ENCODE measurements at places on chromosomes 6 and 20.

DNA sequence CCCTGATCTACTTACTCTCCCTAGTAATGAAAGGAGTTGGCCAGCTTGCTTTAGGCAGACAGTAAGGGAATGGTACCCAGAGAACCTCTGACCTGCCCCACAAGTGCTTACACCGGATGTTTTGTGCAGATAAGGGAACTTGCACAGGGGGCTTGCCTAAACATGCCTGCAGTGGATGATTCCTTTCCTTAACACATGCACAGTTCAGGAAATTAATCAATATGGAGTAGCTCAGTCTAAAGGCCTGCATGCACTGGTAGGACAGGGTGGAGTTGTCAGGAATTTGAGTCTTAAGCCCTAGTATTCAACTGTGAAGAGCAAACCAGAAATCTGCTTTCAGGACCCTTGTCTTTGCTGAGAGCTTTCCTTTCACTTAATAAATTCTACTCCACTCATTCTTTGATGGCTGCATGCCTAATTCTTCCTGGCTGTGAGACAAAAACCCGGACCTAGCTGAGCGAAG is 3.9 kb upstream of the TRIM38 start:
- DNase-seq, result no peak

DNA sequence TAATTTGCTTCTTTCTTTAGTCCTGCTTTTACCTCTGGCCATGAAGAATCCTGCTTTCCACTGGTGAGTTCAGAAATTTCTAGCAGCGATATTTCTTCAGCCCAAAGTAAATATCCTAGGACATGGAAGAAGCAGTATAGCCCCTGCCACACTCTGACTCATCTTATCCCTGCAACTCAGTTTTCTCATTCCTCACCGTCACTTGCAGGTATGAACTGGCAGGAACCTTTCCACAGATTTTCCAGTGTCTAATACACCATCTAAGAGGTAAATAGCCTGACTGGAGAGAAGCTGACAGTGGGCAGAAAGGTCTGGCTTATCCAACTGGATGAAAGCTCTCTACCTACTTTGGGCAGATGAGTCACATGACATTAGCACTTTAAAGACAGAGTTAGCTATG is 816.7 kb upstream of the FLRT3 start:
- no peak for DNase-seq

DNA sequence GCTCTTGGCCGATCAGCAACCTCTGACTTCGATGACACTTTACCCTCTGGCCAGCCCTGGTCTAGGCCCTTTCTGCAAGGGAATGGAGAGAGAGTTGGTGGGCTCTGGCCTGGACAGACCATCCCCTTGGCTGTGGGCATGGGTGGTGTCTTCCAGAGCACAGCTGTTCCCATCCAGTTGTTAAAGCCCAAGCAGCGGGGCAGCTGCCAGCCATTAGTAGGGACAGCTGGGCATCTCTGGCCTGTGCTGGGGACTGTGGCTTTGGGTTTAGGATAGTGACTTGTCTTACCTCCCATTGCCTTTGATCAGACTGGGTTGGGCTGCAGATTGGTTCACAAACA is 2.8 kb downstream of the CDC25B start:
- DNase-seq, result no peak

GRCh38 chr20:48197066-48197465 is 411.8 kb upstream of the SULF2 start:
- peak; percentile 63 for DNase-seq

- no peak for DNase-seq
Observed at GRCh38 chr6:33834401-33835392, 30.9 kb upstream of the MLN start.

- DNase-seq, result peak; percentile 58
Observed at GRCh38 chr6:167244064-167244960, 46.8 kb upstream of the UNC93A start.

GRCh38 chr20:53934421-53935343 is 135.7 kb downstream of the BCAS1 start:
- DNase-seq, result no peak

- peak; percentile 51 for DNase-seq
Observed at GRCh38 chr6:168318579-168319278, 848 bp downstream of the DACT2 start.

GRCh38 chr6:161850562-161850961 is 576.7 kb upstream of the AGPAT4 start:
- DNase-seq, result no peak

DNA sequence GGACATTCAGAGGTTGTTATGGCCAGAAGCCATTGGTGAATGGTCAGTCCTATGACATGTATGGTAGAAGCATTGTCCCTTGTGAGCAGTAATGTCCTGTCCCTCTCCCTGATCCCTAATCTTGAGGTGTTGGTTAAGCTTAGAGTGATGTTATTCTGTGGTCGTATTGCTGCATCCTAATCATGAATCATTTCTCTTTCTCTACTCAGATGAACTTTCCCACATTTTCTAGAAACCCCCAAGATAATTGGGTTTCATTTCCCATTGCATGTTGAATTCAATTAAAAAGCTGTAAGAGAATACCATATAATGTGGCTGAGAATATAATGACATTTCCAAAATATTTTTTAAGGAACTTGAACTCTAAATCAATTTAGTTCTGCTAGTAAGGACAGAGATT is 175.1 kb downstream of the PLCB4 start:
- DNase-seq, result no peak

- peak; percentile 3 for DNase-seq
Observed at GRCh38 chr6:51049983-51050877, 231.6 kb downstream of the TFAP2B start.

DNA sequence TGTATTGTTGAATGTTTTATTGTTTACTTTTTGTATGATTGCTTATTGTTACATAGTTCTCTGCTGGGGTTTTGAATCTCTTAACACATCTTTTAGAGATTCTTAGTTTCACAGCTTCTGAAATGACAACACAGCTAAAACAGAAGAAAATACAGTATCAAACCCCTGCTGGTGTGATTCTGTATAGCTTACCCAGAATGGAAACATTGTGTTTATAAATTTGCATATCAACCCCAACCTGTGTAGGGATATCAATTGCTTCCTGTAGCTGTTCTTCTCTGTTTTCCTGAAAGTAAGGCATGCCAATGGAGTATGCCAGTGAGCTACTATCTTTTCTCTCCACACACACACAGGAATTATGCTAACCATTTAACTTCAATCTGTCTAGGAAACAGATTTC is 64.3 kb upstream of the ID4 start:
- DNase-seq, result no peak

GRCh38 chr20:3751305-3751674 is 16.3 kb downstream of the ADISSP start:
- DNase-seq, result no peak

- DNase-seq, result no peak
Observed at GRCh38 chr6:16630026-16630643, 131.1 kb downstream of the ATXN1 start.

DNA sequence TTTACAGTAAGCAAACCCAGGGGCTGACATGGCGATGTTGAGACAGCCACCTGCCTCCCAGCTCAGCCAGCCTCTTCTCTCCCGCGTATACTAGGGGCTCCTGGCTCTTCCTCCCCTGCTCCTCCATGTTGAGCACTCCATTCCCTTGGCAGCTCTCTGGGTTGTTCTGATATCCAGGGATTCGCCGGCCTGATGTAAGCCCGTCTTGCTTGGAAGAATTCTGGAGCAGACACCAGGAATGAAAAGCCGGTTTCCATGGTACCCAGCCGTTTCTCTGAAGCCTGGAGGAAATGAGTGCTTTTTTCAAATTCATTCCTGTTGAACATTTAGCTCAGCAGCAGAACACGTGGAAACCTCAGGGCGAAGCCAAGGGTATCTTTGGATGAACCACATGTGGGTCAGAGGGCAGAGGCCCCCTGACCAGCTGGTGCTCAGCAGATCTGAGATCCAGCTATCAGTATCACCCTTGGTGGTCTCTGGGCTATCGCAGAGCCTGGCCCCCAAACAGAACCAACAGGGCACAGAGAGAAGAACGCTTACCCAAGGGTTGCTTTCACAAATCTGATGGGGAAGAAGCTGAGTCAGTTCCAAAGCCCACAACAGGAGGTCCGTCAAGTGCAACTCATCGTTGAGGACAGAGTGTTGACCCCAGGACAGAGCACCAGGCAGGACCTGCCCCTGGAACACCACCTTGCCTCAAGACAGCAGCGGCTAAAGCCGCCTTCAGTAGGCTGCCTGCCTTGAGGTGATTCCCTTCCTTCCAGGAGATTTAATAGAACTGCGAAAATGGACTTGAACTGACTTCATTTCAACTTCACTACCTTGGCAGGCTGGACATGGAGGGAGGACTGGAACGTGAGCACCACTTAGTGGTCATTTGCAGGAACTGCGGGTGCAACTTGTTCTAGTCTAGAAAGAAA is 96.1 kb upstream of the RIN2 start:
- DNase-seq, result peak; percentile 83

- DNase-seq, result peak; percentile 85
Observed at GRCh38 chr6:5998711-5999687, 7.7 kb downstream of the NRN1 start.

- DNase-seq, result no peak
Observed at GRCh38 chr6:83062225-83062624, 3.4 kb downstream of the UBE3D start.

DNA sequence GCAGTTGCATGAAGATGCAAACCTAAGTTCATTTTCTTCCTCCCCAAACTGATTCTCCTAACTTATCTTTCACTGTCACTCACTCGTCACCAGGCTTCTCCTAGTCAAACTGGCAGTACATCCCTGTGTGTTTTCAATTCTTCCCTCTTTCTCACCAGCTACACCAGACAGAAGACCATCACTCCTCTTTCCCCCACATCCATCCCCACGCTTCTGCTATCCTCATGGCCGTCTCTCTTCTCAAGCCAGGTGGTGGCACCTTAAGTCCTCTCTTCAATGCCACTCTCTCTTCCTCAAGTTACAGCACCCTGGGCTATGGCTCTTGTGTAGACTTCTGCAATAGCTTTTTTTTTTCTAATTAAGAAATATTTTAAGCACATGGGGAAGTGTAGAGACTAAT is 14.4 kb upstream of the TREM2 start:
- no peak for DNase-seq

DNA sequence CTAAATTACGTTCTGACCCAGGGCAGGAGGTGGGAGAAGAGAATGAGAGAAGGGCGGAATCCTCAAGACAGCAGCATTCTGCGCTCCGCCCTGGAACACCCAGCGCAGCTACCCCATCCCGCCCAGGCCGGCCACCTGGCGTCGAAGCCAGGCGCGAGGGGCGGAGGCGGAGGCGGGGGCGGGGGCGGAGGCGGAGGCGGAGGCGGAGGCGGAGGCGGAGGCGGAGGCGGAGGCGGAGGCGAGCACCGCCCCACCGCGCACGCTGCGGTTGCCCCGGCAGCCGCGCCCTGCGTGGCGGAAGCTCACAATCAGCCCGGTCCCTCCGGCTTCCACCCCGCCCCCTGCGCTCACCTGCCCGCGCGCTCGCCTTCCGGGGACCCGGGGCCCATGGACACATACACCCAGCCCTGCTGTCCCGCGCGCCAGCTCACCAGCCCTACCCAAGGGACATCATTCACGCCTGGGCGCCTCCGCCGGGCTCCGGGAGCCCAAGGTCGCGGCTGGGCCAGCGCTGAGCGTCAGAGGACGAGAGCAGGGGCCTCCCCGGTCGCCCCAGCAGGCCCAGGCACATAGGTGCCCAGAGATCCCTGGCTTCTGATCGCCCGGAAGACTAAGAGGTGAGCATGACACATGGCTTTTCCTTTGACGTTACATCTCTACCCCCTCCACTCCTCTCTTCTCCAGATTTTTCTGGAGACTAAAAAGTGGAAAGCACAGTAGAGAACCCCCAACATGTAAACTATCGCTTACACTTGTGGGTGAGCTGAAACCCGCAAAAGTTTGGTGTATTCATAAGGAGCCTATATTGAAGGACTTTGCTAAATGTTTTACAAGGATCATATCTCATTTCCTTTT is at the start of gene ANKEF1:
Gene ANKEF1 (plus strand): TSS at position 271 of the 855 bp plus-strand sequence. CDS start 3,315 bp downstream, outside the sequence.
- peak; percentile 88 for DNase-seq

GRCh38 chr6:108748055-108748454 is 100.2 kb upstream of the ARMC2 start:
- DNase-seq, result no peak

- no peak for DNase-seq
Observed at GRCh38 chr6:89596056-89596455, 42.5 kb downstream of the LYRM2 start.

GRCh38 chr6:5672581-5673011 is 334.1 kb downstream of the NRN1 start:
- DNase-seq, result peak; percentile 56

DNA sequence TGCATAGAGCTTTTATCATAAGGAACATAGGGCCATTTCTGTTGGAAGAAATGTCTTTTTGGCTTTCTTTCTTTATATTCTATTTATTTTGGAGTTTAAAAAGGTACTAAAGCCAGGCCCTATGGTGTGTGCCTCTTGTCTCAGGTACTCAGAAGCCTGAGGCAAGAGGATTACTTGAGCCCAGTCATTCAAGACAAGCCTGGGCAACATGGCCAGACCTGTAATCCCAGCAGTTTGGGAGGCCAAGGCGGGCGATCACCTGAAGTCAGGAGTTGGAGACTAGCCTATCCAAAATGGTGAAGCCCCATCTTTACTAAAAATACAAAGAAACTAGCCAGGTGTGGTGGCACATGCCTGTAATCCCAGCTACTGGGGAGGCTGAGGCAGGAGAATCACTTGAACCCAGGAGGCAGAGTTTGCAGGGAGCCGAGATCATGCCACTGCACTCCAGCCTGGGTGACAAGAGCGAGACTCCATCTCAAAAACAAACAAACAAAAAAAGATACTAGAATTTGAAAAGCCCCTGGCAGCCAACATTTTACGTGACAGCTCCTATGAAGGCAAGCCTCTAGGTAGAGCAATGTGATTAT is 80.0 kb downstream of the CBFA2T2 start:
- DNase-seq, result no peak

DNA sequence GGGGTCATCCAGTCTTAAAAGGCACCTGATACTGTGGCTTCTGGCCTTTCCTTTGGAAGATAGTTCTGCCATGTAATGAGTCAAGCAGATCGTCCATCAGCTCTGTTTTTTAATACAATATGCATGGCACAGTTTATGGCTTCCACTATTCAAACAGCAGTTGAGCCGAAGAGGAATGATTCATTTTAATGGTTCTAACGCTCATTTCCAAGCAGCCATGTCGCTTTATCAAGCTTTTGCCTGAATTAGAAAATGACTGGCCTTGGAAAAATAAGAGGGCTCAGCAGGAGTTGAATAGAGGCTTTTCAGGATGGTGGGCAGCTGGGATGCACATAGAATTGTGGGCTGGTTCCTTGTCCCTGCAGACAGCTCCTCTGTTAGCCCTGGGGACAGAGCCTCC is 138.1 kb downstream of the SOBP start:
- no peak for DNase-seq

GRCh38 chr6:13348334-13349113 is 20.2 kb upstream of the TBC1D7 start:
- DNase-seq, result no peak

DNA sequence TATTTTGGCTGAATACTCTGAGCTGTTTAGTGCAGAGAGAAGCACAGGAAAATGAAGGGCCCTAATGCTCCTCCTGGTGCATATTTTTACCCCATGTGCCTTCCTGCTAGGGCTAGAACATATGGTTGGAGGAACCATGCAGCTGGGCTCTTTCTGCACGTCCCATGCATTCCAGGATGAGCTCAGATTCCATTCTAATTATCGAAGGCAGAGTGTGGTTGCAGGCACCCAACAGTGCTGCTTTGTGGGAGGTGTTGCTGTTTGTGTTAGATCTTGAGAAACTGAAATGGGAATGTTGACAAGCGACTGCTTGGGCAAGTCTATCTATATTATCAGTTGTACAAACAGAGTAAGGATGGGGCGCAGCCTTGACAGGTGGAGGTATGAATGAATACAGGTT is 419.5 kb downstream of the DHX35 start:
- DNase-seq, result no peak

GRCh38 chr6:84455511-84456029 is 228.1 kb upstream of the CEP162 start:
- DNase-seq, result no peak

All from retina (tissue), 1 donor.